ENCODE measurements at places on chromosomes 1 and 21. TPM values are rescaled to one million over a fixed set of nuclear protein-coding genes. Genes with fewer than 3 reads are reported as not detected.

The SYPL2 gene
- total RNA-seq, result not detected

The SPATA46 gene
- total RNA-seq, result not detected

The SHISA4 gene
- total RNA-seq, result 2.5 TPM

The UTS2 gene
- total RNA-seq, result not detected

The LCE6A gene
- total RNA-seq, result not detected

The TAS1R1 gene
- not detected for total RNA-seq

The KCNJ9 gene
- not detected for total RNA-seq

The FNDC5 gene
- not detected for total RNA-seq

The KCNT2 gene
- total RNA-seq, result not detected

The SERTAD4 gene
- total RNA-seq, result 2.2 TPM

The ZNF672 gene
- 28.7 TPM for total RNA-seq

The ESRRG gene
- 0.04 TPM for total RNA-seq

The GUCA2A gene
- not detected for total RNA-seq

The ASPM gene
- 27.5 TPM for total RNA-seq

The FBXO2 gene
- total RNA-seq, result 61.7 TPM

The TRAF5 gene
- 2.2 TPM for total RNA-seq
